ENCODE measurements at places on chromosomes 11 and 22. TPM values are rescaled to one million over a fixed set of nuclear protein-coding genes. Genes with fewer than 3 reads are reported as not detected.

- DNase-seq = no peak
Measured at GRCh38 chr11:26964339-26964738, 29.6 kb upstream of the FIBIN start.

DNA sequence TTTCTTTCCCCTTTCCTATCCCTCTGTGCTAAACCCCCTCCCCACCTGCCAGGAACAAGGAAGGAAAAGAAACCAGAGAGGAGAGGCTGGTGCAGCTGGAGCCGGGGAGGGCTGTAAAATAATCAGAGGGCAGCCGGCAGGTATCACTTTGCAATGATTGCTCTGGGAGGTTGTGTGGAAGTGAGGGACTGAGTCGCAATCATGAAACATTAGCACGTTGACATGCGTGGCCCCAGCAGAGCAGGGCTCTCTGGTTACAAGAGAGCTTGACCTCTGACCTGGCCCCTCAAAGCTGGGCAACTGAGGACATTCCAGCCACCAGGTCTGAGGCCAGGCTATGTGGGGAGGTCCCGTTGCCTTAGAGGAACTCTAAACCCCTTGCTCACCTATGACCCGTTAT lies 170.8 kb upstream of the BDNF start:
- DNase-seq = no peak

- DNase-seq = no peak
Measured at GRCh38 chr11:76510060-76511047, 65.5 kb downstream of the EMSY start.

GRCh38 chr22:45578524-45579147 lies 76.0 kb downstream of the FBLN1 start:
- DNase-seq = peak; percentile 2

GRCh38 chr11:112042161-112042960 lies 17.2 kb downstream of the DLAT start:
- no peak for DNase-seq

DNA sequence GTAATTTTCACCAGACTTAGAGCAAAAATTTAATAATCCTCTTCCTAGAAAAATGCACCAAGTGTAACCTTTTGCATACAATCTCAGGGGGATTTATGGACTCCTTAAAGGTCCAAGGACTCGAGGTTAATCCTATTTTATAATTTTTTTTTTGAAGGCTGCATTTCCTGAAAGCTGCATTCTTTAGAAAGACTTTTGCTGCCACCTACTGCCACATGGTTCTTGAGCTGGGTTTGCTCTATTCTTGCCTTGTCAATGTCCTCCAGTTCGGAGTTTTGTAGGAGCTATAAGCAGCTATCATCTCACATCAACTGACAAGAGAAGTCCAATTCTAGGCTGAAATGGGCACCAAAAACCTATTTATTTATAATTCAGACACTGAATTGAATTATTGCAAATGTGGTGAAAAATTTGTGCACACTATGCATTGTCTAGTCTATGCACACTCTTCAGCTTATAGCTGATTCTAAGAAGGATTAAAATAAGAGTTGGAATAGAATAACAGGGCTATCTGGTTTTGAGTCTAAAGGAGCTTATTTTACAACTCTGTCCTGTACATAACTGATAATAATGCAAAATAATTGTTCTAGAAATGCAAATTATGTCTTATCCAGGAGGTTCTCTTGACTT lies 31.3 kb downstream of the TRAF6 start:
- DNase-seq = peak; percentile 71

DNA sequence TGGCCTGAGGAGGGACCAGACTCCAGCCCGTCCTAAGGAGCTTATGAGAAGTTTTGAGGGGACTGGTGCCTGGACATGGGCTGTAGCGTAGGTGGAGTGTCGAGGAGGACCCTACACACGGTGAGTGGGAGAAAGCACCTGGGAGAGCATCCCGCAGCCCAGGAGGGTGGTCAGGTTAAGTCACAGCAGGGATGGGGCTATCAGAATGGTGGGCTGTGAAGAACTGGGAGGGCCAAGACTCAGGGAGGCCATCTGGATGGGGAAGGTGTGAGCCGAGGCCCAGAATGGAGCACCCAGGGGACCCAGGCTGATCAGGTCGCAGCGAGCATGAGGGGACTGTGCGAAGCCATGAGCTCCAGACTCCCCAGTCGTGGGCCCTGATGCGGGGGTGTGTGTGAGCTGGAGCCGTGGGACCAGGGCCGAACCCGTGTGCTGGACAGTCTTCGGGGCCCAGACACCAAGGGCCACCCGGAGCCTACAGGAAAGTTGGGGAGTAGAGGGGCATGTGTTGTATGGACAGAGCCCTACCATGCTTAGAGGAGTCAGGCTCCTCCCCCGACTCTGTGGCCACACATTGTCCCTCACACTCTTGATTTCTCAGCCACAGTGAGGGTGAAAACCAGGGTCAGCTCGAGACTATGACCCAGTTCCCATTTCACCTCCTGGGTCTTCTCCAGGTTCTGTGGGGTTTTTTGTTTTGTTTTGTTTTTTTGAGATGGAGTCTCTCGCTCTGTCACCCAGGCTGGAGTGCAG lies 54.3 kb downstream of the BCR start:
- DNase-seq = no peak

- no peak for DNase-seq
Measured at GRCh38 chr22:35334004-35334403, 34.3 kb downstream of the TOM1 start.

- no peak for DNase-seq
Measured at GRCh38 chr22:27111796-27112672, 454.6 kb downstream of the MIAT start.

DNA sequence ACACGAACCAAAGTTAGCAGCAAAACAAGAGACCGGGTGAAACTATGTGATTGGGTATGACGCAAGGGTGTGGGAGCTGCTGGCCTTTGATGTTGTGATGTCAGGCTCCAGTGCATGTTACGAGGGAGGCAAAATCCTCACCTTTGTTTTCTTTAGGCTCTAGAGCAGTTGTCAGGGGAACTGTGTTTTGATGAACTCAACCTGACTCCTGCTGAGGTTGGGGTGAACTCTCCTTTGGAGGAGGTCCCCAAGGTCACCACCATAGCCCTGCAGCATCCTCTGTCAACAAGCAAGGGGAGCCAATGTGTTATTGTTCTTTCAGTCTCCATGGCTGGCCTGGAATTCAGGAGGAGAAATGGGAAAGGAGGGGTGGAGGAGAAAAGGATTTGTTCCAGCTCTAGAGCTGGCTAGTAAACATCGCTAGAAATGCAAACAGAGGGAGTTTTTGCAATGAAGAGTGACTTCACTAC lies 33.8 kb downstream of the RASSF10 start:
- DNase-seq = peak; percentile 28

- no peak for DNase-seq
Measured at GRCh38 chr11:92744929-92745585, 224.4 kb upstream of the MTNR1B start.

- peak; percentile 32 for DNase-seq
Measured at GRCh38 chr11:44601471-44602370, 36.3 kb downstream of the CD82 start.

DNA sequence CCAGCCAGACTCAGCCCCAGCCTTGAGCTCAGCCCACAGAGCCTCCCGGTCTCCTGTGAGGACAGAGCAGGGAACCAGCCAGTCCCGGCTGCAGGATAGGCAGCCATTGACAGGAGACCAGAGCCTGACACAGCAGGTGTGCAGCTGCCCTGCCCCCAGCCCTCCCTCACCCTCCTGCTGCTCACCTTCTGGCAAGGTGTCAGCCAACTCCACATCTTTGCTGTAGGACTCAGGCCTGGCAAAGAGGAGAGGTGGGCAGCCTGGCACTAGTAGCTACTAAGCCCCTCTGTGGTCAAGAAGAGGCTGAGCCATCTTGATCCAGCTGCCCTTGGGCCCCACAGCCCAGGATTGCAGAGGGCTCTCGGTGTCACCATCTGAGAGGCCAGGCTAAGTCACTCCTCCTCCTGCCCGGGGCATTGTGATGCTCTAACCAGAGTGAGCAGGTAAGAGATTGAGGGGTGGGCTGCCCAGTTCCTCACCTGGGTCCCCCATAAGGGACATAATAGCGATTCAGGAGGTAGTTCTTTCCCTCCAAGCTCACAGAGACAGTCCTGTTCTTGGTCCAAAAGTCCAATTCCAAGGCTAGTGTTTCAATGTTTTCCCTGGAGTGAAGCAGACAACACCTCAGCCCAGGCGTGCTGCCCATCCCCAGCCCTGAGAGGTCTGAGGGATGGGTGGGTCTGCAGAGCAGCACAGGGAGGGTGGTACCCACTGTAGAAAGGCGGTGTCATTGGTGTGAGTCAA lies 18.6 kb downstream of the TREH start:
- DNase-seq = peak; percentile 5

DNA sequence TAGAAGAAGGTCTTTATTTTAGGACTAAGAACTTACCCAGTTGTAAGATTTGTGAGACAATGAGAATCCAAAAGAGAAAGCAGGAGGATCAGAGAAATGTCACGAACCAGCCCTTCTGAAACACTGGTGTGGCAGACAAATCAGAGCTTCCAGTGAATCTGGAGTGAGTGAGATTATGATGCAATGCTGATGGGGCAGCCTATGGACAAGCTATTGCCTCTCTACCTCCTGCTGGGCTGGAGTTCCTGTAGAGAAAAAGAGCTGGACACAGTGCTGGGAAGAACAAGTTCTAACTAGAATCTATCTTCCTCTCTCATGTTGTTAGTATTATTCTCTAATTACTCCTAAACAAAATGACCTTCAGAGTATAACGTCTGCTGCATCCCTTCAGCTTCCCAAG lies 12.0 kb upstream of the ANO3 start:
- no peak for DNase-seq

DNA sequence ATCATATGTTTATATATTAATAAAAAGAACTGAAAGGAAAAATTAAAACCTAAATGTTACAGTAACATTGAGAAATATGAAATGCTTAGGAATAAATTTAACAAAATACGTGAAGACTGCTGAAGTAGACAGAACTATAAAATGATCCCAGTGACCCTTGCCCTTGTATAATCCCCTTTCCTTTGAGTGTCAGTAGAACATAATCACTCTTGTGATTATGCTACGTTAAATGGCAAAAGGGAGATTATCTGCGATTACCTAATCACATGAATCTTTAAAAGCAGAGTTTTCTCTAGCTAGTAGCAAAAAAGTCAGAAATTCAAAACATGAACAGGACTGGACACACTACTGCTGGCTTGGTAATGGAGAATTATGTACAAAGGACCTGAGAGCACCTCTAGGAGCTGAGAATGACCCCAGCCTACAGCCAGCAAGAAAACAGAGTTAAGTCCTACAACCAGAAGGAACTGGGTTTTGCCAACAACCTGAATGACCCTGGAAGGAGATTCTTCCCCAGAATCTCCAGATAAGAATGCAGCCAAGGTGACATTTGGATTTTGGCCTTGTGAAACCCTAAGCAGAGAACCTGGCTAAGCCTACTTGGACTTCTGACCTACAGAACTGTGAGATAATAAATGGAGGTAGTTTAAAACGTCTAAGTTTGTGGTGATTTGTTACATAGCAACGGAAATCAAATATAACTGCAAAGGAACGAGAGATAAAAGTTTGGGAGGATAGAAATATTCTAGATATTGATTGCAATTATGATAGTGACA lies 157.2 kb downstream of the ATG16L2 start:
- no peak for DNase-seq

- DNase-seq = no peak
Measured at GRCh38 chr11:34650528-34650927, 29.6 kb downstream of the EHF start.

GRCh38 chr22:46373921-46374662 lies 38.6 kb downstream of the TRMU start:
- no peak for DNase-seq

DNA sequence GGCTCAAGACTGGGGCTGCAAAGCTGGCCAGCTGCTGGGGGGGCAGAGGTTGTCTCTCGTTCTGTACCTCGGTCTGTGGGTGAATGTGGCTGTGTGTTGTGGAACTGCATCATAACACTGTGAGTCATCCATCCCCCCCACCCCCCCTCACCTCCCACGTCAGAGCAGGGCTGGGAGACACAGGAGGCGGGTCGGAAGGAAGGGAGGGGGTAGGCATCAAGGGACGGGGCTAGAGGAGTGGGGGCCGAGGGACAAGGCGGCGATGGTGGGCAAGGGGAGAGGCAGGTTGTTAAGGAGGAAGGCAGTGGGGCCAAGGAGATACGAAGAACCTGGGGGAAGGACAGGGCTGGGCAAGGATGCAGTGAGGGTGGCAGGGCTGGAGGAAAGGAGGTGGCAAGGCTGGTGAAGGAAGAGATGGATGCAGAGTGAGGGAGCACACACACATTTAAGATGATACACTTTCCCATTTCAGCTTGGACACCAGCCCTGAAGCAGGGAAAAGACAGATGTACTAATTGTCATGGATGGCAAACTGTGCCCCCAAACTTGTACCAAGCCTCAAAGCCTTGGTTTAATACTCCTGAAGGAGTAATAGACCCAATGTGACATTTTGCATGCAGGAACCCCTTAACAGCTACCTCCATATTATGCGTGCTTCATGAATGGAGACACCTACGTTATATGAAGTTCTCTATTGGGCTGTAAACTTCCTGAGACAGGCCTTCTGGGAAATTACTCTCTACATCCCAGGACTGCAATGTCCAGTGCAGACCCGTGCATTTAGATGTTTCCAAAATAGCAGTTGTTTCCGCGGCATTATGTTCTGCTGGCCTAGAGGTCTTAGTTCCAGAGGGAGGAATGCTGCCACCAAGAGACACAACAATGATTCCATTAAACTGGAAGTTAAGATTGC lies at the start of gene YPEL4:
TSS of gene YPEL4 (minus strand) at position 87 of the 913 bp plus-strand sequence. CDS start 2,805 bp downstream, outside the sequence.
- peak; percentile 83 for DNase-seq

GRCh38 chr11:94553938-94554337 lies 10.2 kb downstream of the FUT4 start:
- DNase-seq = peak; percentile 40

GRCh38 chr11:45945397-45945999 lies 23.0 kb downstream of the LARGE2 start:
- no peak for DNase-seq

DNA sequence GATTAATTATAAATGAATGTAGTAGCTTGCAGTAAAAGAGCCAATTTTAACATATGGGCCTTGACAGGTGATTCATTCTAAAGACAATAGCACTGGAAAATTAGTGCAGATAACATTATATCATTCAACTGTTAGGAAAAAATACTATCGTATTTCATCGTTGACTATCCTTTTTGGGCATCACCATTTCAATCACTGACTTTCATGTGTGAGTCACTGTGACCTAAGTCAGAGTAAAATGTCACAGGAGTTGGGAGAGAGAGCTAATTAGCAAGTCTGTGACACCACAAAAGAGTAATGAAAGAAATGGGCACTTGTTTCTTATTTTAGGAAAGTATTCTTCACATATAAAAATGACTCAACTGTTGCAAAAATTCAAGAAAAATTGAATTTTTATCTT lies 253.8 kb upstream of the CNTN5 start:
- DNase-seq = no peak

- no peak for DNase-seq
Measured at GRCh38 chr11:105000797-105001196, 22.2 kb downstream of the CASP5 start.

- DNase-seq = no peak
Measured at GRCh38 chr11:69640260-69640994, 529 bp upstream of the CCND1 start.

- no peak for DNase-seq
Measured at GRCh38 chr22:47775686-47776085, 1013.2 kb downstream of the TBC1D22A start.

TTC38 gene
- total RNA-seq = 85.8 TPM

RBMXL2 gene
- total RNA-seq = 0.30 TPM

SYT9 gene
- 1.3 TPM for total RNA-seq

PRG3 gene
- not detected for total RNA-seq

SYT7 gene
- total RNA-seq = 15.5 TPM

Data from hepatocyte (in vitro differentiated cells).